ENCODE measurements at places on chromosomes 11 and 22.

DNA sequence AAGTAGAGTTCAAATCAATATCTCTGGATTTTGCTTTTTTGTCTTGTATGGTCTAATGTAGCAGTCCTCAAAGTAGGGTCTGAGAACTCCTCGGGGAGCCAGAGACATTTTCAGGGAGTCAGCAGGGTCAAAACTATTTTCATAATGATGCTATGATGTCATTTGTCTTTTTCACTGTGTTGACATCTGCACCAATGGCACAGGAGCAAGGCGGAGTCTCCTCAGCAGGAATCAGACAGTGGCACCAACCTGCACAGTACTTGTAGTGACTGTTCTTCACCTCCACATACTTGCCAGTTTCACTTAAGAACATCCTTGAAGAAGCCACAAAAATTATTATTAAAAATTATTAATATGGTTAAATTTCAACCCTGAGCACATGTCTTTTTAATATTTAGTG, 14.9 kb upstream of the FXYD6 start:
- no peak for DNase-seq

DNA sequence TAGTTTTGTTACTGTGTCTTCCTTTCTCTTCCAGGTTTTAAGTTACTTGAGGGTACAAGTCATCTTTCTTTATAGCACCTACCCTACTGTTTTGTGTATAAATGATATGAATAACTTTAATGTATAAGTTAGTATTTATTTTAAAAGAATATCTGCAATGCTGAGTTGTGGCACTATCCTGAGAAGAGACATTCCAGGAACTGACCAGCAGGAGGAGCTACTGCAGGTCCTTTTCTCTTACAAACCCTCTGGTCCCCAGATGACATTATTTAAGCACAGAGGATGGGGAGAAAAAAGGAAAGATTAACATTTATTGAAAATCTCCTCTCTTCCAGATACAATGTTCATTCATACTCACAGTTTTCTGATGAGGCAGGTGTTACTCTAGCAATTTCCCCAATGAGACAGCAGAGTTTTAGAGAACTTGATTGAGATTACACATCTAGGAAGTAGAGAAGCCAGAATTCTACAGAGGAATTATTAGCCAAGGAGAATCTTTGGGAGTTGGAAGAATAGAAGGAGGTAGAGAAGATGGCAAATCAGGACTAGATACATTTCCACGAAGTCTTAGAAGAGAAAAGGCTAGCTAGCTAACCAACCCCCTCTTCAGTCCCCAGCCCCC, 541.2 kb upstream of the API5 start:
- DNase-seq = no peak

- no peak for DNase-seq
These were observed 45.1 kb upstream of the DEUP1 start for GRCh38 chr11:93285430-93285829.

DNA sequence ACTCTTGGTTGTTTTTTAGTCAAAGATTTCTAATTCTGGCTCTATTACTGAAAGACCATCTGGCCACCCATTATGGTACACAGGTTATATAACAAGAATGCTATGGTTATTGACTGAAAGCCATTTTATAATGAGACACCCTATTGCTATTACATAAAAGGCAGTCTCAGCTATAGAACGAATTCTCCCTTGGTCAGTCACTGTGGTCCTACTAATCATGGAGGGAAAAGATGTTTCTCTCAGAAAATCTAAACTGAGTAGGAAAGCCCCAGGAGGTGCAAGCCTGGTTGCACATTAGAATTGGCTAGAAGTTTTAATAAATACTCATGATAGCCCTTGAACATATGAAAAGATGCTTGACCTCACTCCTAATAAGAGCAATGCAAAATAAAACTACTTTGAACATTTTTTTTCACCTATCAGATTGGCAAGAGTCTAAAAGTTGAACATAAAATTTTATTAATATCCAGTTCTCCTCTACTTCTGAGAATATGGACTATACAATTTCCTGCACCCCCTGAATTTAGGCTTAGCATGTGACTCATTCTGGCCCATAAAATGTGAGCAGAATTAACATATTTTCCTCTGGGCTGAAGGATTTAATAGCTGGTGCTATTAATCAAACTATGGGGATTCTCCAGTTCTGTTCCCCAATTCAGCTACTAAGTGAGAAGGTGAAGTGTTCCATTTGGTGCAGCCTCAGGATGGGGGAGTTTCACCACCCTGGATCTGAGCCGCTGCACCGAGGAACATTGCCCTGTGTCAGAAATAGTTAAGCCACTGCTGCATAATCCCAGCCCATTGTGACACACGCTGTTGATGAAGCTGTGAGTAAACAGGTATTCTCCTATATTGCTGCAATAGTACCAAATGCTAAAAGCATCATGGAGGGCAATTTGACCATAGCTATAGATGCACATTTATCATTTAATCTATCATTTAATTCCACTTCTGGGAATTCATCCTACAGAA, 11.5 kb upstream of the CRKL start:
- DNase-seq = no peak

- DNase-seq = no peak
These were observed 141.8 kb downstream of the MPPED1 start for GRCh38 chr22:43553451-43554258.

GRCh38 chr11:8239536-8240228, 24.0 kb downstream of the LMO1 start:
- DNase-seq = no peak

DNA sequence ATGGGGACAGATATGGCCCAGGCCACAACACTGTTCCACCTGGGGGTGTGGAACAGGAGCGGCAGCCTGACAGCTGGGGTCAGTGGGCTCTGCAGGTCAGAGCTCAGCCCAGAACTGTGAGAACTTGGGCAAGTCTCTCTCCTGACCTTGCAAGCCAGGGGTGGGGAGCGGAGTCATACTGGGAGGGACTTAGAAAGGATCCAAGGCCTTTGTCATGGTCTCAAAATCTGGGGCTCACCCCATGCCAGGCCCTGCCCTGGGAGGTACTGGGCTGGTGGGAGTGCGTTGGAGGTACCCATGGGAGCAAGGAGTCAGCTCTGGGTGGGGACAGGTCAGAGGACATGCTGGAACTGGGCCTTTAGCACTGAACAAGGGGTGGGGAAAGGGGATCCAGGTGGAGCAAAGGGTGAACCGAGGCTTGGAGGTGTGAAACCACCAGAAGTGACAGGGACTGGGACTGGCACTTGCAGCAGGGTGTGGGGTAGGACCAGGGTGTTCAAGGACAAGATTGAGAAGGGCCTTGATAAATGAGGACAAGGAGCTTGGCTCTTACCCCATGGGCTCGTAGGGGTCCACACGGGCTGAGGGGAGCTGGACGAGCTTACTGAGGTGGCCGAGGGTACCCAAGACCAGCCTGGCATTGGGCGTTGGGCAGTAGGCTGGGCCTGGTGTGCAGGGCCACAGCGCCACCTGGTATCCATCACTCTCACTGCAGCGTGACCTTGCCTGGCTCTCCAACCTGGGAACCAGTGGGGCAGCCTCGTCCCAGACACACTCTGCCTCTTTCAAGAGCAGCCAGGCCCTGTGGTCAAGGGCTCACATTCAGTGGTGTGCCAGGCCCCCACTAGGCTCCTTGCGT, 7.4 kb upstream of the PMM1 start:
- peak; percentile 39 for DNase-seq

DNA sequence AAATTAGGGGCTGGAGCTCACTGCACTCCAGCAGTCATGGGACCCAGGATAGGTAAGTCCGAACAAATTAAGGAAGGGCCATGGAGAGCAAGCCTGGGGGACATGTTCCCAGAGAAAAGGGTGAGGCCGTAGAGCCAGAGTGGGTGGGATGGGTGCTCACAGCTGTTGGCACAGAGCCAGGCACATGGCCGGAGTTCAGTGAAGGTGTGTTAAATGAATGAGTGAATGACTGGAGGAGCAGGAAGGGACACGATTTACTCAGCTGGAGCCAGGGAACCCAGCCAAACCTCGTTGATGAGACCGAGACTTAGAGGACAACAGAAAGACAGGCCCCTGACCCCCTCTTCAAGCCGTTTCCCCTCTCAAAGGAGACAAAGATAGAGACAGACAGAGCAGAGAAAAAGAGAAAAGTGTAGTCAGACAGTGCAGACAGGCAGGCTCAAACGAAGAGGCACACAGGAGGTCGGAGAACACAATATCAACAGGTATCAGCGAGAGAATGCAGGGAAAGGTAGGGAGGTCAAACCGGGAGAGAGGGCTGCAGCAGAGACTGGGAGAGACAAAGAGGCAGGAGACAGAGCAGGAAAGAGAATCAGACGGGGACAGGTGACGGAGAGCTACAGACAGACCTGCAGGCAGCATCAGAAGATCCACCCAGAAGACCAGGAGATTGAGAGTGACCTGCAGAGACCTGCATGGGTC, 590 bp downstream of the SLCO2B1 start:
- DNase-seq = no peak

- DNase-seq = no peak
These were observed 387.1 kb downstream of the SOX6 start for GRCh38 chr11:15969281-15969680.

DNA sequence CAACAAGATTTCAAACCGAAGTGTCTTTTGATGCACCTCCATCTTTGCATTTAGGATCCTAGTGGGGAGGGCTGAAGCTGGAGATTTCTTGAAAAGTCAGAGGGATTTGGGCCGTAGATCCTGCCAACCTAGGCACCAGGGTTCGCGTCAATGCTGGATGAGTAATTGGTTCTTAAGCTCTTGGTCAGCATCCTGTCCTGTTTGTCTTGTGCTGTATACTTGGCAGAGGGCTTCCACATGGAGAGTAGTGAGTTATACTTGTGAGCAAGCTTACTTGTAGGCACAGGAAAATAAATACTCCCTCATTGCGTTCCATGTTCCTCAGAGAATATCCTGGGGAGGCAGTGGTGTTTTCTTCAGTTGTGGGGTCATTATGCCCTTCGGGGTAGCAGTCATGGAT, 12.6 kb downstream of the INSC start:
- DNase-seq = no peak

DNA sequence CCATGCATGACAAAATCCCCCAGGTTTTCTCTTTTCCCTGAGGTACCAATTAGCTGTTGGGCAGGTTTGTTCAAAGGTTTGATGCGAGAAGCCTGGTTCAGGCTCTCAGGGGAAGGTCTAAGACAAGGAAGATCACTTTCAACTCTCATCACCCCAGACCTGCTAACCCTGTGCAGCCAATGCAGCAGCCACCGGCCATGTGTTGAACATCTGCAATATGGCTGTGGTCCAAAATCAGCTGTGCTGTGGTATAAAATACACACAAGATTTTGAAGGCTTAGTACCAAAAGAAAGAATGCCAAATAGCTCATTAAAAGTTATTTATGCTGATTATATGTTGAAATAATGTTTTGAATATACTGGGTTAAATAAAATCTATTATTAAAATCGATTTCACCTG, 58.5 kb downstream of the SMCO4 start:
- DNase-seq = no peak

- DNase-seq = no peak
These were observed 59.0 kb downstream of the MYH9 start for GRCh38 chr22:36328635-36329253.

DNA sequence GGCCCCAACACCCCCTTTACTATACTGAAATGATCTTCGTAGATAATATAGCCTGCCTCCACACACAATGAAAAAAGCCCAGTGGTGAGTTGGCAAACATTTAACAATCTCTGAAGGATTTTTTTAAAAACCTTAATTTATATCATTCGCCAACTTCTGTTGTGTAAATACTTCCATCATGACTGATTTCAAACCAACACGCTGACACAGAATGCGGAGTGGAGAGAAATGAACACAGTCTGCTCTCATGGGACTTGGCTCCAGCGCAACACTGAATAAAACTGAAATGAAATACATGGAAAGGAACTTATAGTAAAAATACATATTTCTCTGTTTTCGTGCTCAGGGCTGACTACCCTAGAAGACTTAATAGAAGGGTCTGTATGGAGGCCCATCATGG, 61.3 kb upstream of the WNT11 start:
- no peak for DNase-seq

DNA sequence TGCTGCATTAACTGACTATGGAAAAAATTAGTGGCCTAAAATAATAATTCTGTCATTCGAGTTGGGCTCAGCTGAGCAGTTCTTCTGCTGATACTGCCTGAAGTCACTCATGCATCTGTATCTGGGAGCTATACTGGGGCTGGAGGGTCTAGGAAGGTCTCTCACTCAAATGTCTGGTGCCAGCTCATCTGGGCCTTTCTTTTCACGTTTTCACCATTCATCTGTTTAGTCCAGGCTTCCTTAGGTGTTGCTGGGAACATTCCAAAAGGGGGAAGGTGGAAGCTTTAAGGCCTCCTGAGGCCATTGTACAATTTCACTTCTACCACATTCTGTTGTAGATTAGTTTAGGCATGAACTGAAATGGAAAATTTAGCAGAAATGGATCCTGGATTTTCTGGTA, 28.0 kb downstream of the YAP1 start:
- DNase-seq = no peak

DNA sequence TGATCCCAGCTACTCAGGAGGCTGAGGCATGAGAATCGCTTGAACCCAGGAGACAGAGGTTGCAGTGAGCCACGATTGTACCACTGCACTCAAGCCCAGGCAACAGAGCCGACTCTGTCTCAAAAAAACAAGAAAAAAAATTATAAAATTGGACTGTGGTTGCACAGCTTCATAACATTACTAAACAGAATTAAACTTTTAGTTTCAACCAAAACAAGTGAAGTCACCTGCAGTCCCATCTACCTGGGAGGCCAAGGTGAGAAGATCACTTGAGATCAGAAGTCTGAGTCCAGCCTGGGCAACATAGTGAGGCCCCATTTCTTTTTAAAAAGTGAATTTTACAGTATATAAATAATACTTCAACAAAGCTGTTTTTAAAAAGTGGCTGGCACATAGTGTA, 47.8 kb upstream of the CD5 start:
- no peak for DNase-seq

- no peak for DNase-seq
These were observed 683 bp upstream of the FADS3 start for GRCh38 chr11:61892085-61892370.

DNA sequence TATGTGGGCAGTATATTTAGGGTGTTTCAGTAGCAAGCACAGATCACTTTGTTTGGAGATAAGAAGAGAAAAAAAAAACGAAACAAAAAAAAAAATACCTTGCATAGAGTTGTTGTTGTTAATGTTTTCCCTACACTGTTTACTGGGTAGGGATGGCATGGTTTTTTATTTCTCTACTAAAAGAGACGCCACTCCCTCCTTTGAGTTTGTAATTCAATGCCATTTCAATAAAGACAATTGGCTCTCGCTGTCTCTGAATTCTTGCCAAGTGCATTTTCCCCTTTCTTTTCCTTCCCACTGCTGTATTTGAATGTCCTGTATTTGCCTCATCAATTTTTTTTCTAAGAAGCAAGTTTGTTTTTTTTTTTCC, 213.9 kb upstream of the UBASH3B start:
- DNase-seq = no peak
